T-helper 2 cell treated with Interferon-gamma antibody and Interleukin-4, amounts not matched to agents 5 μg/mL and 100 μg/mL, for 36 hours (primary cell): ENCODE measurements at places on chromosomes 4 and X.

DNA sequence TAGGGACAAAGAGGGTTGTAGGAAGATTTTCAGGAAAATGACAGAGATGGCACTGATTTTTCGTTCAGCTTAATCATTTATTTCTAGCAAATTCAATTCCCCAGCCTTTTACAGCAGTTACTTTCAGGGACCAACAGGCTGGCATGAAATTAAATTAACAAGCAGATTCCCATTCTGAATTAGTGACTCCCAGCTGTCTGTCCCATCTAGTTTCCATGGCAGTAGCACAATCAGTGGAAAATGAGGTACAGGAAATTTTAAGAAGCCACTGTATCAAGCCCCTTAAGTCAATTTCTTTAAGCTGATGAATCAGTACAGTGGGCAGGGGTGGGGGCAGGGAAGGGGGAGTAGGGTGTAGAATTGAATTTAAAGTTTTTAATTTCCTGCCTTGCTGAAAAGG, 121.1 kb upstream of the TEX13C start:
- no peak overlapping the region for H3K27ac ChIP-seq
- H3K36me3 ChIP-seq = no peaks in the 10 kb centered on the region
- H3K4me1 ChIP-seq = peaks cover 7% of the 10 kb centered on the region
- peaks cover 23% of the 10 kb centered on the region for H3K27me3 ChIP-seq

DNA sequence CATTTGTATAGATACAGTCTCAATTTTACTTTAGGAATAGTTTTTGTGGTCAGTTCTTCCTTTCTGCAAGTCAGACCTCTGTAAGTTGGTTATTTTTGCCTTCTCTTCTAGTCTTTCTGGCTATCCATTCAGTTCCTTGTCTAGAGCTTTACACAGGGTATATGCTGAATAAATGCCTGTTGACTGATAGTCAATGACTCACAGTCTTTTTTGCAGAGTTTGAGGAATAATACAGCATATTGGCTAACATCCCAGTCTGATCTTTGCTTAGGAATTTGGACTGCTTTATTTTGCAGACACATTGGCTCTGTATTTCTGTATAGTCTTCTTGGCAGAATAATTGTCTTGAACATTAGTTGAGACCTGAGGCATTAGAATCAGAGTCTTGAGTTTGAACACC, 132.4 kb downstream of the MAGEC1 start:
- H3K27ac ChIP-seq = no peak overlapping the region
- no peaks in the 10 kb centered on the region for H3K4me1 ChIP-seq
- no peak for DNase-seq
- H3K27me3 ChIP-seq = no peaks in the 10 kb centered on the region
- no peaks in the 10 kb centered on the region for H3K36me3 ChIP-seq

GRCh38 chr4:160927311-160927710, 1236.5 kb downstream of the FSTL5 start:
- no peaks in the 10 kb centered on the region for H3K27me3 ChIP-seq
- no peaks in the 10 kb centered on the region for H3K36me3 ChIP-seq
- no peak overlapping the region for H3K27ac ChIP-seq
- DNase-seq = no peak

DNA sequence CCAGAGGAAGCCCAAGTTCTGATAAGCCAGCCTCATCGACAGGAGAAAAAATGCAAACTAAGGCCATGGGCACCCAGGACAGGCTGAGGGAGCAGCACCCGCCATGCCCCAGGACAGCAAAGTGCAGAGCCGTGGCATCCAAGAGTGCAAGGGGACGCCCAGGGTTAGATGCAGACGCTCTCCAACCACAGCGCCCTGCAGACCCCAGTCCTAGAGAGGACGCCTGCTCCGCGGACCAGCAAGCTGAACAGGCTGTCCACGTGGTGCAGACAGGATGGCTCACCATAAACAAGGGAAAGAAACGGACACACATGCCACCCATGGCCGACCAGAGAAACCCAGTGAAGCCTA, 32.6 kb downstream of the GAK start:
- no peaks in the 10 kb centered on the region for H3K27me3 ChIP-seq
- H3K27ac ChIP-seq = no peak overlapping the region
- no peak overlapping the region for H3K4me3 ChIP-seq
- DNase-seq = no peak
- H3K36me3 ChIP-seq = peaks cover 23% of the 10 kb centered on the region

- H3K27ac ChIP-seq = no peak overlapping the region
- H3K27me3 ChIP-seq = peaks cover 2% of the 10 kb centered on the region
- H3K36me3 ChIP-seq = no peaks in the 10 kb centered on the region
- DNase-seq = no peak
Observed at GRCh38 chrX:805103-805670, 174.6 kb downstream of the SHOX start.

DNA sequence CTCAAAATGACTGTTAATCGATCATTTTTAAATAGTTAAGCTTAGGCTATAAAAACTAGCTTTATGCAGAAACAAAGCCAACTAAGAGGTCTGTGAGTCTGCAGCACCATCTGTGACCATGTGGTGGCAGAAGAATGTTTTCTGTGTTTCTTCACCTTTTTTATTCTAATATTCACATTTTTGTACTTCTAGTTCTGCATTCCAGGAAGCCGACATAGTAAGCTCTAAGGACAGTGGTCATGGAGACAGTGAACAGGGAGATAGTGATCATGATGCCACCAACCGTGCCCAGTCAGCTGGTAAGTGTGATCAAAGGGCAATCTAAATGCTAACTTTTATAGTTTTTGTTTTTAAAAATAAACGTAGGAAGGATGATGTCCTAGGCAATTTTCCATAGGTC, 5.6 kb downstream of the PCDH10 start:
- H3K27ac ChIP-seq = no peak overlapping the region
- no peak for DNase-seq
- no peak overlapping the region for H3K4me3 ChIP-seq
- H3K4me1 ChIP-seq = peaks cover 3% of the 10 kb centered on the region
- H3K27me3 ChIP-seq = peaks cover 41% of the 10 kb centered on the region
- H3K36me3 ChIP-seq = peaks cover 2% of the 10 kb centered on the region

DNA sequence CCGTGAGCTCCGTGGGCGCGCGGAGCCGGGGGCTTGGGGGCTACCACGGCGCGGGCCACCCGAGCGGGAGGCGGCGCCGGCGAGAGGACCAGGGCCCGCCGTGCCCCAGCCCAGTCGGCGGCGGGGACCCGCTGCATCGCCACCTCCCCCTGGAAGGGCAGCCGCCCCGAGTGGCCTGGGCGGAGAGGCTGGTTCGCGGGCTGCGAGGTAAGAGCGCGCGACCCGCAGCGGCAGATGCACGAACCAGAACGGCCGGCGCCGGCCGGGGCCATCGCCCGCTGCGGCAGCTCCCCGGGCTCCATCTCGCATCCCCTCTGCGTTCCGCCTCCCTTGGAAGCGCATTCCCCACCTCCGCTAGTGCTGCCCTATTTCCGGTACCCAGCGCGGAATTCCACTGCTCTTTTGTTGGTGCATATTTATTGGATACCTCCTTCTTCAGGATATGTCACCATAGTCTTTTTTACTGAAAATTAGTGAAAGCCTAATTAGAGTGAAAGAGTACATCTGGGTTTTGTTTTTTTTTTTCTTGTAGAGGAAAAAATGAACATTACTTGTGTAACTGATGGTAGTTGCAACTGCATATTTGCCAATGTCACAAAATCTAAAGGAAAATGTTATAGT, 797 bp downstream of the PKD2 start:
- peak overlapping the region; percentile 91 for H3K4me3 ChIP-seq
- peaks cover 12% of the 10 kb centered on the region for H3K36me3 ChIP-seq
- H3K4me1 ChIP-seq = peaks cover 34% of the 10 kb centered on the region
- peaks cover 18% of the 10 kb centered on the region for H3K27me3 ChIP-seq
- DNase-seq = no peak

GRCh38 chr4:16026160-16026761, 57.6 kb downstream of the PROM1 start:
- H3K36me3 ChIP-seq = no peaks in the 10 kb centered on the region
- no peak overlapping the region for H3K4me3 ChIP-seq

DNA sequence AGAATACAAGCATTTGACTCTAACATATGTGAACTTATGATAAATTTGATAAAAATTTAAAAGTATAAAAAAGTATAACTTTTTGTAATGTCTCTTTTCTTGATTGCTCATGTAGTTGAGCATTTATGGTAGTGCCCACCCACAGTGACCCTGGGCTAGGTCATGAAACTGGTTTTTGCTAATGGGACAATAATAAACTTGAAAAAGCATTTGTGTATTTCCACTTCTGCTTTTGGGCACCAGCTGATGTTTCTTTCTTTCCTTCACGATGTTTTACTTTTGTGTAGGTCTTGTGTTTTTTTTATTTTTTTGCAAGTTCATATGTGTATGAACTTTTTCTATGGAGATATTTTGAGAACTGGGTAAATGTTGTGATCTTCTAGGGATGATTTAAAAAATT, 313.1 kb downstream of the CBLL2 start:
- H3K4me3 ChIP-seq = no peak overlapping the region
- H3K36me3 ChIP-seq = no peaks in the 10 kb centered on the region
- H3K27me3 ChIP-seq = no peaks in the 10 kb centered on the region
- no peaks in the 10 kb centered on the region for H3K4me1 ChIP-seq

DNA sequence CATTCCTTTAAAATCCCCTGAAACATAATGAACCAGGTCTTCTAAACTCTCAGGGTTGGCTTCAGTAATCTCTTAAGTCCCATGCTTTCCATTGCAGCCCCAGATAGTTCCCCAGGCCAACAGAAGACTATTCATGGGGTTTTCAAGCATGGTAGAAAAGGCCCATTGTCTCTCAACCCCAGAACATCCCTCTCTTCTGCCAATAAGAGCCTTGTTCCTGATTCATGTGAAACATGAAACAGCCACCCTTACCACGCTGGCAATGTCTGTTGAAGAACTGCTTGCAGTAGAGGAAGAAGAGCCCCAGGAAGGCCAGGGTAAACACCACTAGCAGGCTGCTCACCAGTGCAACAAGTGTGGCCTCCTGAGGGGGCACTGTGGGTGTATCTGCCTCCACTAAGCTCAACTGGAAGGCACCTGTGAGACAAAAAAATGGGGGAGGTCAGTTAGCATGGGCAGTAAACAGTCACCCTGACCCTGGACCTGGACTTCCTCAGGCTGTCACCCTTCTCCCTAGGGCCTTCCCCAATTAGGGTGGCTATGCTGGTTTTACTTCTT, 36.4 kb downstream of the EDA2R start:
- H3K27ac ChIP-seq = no peak overlapping the region
- no peak overlapping the region for H3K4me3 ChIP-seq
- no peaks in the 10 kb centered on the region for H3K4me1 ChIP-seq
- no peaks in the 10 kb centered on the region for H3K27me3 ChIP-seq
- DNase-seq = no peak
- H3K36me3 ChIP-seq = peaks cover 5% of the 10 kb centered on the region

DNA sequence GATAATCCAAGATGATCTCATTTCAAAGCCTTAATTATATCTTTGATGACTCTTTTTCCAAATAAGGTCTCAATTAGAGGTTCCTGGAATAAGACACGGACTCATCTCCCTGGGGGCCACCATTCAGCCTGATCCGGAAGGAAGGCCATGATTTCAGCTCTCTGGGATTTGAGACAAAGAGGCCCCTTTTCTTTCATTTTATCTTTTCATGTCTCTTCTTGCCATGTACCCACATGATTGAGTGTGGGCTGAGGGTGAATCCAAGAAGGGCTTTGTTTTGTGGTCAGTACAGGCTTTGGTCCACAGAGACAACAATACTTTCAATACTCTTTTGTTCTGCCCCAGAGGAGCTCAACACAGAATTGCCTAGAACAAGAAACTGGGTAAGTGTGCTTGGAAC, 261.2 kb downstream of the TRIML1 start:
- no peaks in the 10 kb centered on the region for H3K36me3 ChIP-seq
- H3K4me3 ChIP-seq = no peak overlapping the region
- no peaks in the 10 kb centered on the region for H3K4me1 ChIP-seq

DNA sequence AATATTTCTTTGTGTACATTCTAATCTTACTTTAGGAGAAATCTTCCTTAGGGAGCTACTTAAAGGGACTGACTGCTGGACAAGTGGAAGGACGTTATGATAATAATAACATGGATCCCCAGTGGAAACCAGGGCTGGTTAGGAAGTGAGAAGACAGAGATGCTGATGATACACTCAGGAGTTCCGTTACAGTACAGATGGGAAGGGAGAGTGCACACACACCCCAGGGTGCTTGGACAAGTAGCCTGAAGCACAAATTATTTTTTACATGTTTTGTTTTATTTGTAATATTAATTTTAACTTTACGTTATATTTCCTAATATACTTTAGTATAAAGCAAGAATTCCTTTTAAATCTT, 84.1 kb downstream of the BMPR1B start:
- no peaks in the 10 kb centered on the region for H3K27me3 ChIP-seq
- no peaks in the 10 kb centered on the region for H3K4me1 ChIP-seq
- H3K27ac ChIP-seq = no peak overlapping the region
- H3K4me3 ChIP-seq = no peak overlapping the region

DNA sequence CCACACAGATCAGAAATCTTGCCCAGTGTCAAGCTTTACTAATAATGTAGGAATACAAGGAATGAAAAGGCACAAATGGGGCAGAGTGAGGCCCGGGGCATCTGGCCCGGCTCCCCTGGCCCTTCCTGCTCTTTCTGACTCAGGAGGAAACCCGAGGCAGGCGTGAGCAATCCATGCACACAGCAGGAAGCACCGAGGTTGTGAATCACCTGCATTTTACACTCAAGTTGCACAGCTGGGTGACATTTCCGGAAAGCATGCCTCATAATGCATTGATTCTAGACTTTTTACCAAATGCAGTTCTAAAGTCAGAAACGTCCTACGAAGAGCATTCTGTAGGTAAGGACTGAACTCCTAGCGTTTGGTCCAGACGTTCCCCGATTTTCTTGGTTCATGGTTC, 38.9 kb downstream of the PRIMPOL start:
- H3K27ac ChIP-seq = peak overlapping the region; percentile 34
- no peaks in the 10 kb centered on the region for H3K27me3 ChIP-seq
- peaks cover 14% of the 10 kb centered on the region for H3K4me1 ChIP-seq
- H3K4me3 ChIP-seq = no peak overlapping the region
- peaks cover 16% of the 10 kb centered on the region for H3K36me3 ChIP-seq

GRCh38 chr4:1384675-1385372, 21.4 kb downstream of the NKX1-1 start:
- H3K27me3 ChIP-seq = no peaks in the 10 kb centered on the region
- DNase-seq = no peak
- peaks cover 12% of the 10 kb centered on the region for H3K36me3 ChIP-seq
- no peak overlapping the region for H3K27ac ChIP-seq
- no peak overlapping the region for H3K4me3 ChIP-seq

- no peaks in the 10 kb centered on the region for H3K36me3 ChIP-seq
- no peak for DNase-seq
- no peak overlapping the region for H3K4me3 ChIP-seq
Observed at GRCh38 chr4:107318078-107318477, 282.0 kb upstream of the DKK2 start.

DNA sequence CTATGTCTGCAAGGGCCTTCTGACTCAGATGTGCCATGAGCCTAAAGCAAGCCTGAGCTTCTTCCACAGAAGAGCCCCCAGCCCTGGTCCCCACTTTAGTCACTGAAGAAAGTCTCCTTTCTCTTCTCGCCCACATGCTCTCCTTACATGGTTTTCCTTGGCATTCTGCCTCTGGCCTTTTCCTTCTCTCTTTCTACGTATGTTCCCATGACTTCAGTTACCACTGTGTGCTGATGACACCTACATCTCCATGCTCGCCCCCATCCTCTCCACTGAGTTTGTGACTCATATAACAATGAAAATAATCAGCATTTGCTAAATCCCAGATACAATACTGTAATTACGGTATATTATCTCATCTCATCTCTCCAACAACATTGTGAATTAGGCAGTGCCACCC, 149.3 kb downstream of the AMMECR1 start:
- no peaks in the 10 kb centered on the region for H3K36me3 ChIP-seq
- no peak overlapping the region for H3K4me3 ChIP-seq
- no peaks in the 10 kb centered on the region for H3K4me1 ChIP-seq
- no peaks in the 10 kb centered on the region for H3K27me3 ChIP-seq
